Stimulated activated CD8-positive, alpha-beta memory T cell treated with anti-CD3 and anti-CD28 coated beads, Interleukin-7, amount 100 ng/mL, for 24 hours (primary cell): ENCODE measurements at places on chromosomes 1 and 21.

DNA sequence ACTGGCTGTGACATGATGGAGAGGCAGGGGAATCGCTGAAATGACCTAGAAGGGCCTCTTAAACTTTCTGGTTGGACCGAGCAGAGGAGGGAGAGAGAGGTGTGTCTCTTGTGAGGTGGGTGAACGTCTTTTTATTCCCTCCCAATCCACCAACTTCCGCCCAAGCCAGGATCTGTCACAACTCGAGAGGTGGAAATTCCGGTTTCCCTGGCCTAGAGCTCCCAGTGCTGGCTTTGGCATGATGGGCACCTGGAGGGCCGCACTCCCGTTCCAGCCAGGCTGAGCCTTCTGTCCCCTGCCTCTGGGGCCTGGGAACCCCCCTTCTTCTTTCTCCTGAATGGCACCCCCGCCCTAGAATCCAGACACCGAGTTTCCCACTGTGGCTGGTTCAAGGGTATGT is at the start of gene SEMA4A:
Gene SEMA4A (plus strand): TSS at position 224 of the 400 bp plus-strand sequence. CDS start 994 bp downstream, outside the sequence.
- no peak for DNase-seq

DNA sequence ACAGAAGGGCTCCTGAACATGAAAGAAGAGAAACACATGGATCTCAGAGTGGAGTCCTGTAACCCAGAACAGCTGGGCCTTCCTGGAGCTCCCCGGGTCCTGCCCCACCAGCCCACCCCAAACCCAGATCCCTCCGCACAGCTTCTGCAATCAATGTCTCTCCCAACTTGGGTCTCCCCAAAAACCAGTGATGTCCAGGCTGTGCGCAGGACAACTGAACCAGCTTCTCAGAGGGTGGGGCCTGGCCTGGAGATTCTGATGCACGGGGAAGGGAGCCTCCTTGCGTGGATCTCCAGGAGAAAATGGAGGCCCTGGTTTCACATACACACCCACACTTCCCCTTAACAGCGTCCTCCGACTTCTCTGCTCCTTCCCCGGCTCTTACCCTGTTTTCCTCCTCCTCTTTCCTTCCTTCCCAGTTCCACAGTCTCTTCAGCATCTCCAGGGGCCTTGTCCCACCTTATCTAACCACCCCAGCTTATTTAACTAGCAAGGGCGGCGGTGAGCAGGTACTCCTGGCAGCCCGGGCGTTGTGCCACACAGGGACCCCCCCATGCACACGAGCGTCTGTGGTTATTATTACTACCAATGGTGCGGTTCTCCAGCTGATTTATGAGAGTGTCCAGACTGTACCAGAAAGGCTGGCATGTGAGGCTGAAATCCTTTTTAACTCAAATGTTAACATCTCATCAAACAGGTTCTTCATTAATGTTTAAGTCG is 11.2 kb upstream of the MX2 start:
- DNase-seq, result no peak

- no peak for DNase-seq
These were observed 42.8 kb upstream of the PPP2R5A start for GRCh38 chr1:212242288-212242984.

DNA sequence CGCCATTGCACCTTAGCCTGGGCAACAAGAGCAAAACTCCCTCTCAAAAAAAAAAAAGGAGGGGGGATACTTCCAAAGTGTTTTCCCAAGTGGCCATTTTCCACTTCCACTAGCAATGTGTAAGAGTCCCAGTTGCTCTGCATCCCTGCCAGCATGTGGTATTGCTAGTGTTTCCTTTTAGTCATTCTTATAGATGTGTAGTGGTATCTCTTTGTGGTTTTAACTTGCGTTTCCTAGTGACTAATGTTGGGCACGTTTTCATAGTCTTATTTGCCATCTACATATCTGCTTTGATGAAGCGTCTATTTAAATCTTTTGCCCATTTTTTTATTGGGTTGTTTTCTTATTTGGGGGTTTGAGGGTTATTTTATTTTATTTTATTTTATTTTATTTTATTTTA is 31.1 kb downstream of the INAVA start:
- DNase-seq, result no peak

DNA sequence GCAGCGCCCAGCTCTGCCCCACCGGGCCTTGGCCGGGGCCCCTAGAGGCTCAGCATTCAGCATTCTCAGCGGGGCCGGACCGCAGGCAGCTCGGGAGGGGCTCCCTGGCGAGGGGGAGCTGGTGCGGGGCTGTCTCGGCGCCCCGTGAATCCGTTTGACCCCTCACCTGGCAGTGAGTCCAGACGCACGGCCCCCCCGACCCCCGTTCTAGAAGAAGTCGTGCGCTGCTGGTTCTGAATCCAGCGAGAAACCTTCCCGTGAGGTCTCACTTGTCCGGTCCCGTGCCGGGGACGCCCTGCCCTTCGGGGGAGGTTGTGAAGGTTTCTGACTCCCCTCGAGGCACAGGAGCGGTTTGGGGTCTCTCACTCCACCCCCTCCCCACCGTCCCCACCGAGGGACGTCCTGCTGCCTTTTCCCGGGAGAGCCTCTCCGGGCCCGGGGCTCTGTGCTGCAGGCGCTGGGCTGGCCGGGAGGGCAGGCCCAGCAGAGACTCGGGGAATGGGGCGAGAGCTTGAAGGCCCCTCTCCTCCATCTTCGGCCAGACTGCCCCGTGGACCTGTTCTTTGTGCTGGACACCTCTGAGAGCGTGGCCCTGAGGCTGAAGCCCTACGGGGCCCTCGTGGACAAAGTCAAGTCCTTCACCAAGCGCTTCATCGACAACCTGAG is 655 bp downstream of the COL6A1 start:
- DNase-seq, result no peak

GRCh38 chr1:182069028-182069466 is 7.5 kb upstream of the ZNF648 start:
- DNase-seq, result no peak

- DNase-seq, result no peak
These were observed 95.6 kb upstream of the JUN start for GRCh38 chr1:58879464-58879863.

- no peak for DNase-seq
These were observed 104.8 kb upstream of the COG2 start for GRCh38 chr1:230537456-230537855.

GRCh38 chr1:24364975-24365678 is 46.0 kb downstream of the GRHL3 start:
- no peak for DNase-seq
